Heart right ventricle (tissue), 16 donors: ENCODE measurements at places on chromosomes 2 and 18. TPM values are rescaled to one million over a fixed set of nuclear protein-coding genes. Genes with fewer than 3 reads are reported as not detected.

- no peak for DNase-seq
- no peaks in the 10 kb centered on the region for H3K36me3 ChIP-seq
- H3K4me3 ChIP-seq, result no peak overlapping the region
- peaks cover 55% of the 10 kb centered on the region for H3K4me1 ChIP-seq
- H3K27ac ChIP-seq, result peak overlapping the region; percentile 83
Observed at GRCh38 chr18:13616041-13616440, 110.3 kb downstream of the FAM210A start.

GRCh38 chr2:37679072-37679695 is 7.7 kb upstream of the CDC42EP3 start:
- H3K36me3 ChIP-seq, result no peaks in the 10 kb centered on the region
- H3K27ac ChIP-seq, result no peak overlapping the region
- no peaks in the 10 kb centered on the region for H3K27me3 ChIP-seq
- H3K4me3 ChIP-seq, result no peak overlapping the region

DNA sequence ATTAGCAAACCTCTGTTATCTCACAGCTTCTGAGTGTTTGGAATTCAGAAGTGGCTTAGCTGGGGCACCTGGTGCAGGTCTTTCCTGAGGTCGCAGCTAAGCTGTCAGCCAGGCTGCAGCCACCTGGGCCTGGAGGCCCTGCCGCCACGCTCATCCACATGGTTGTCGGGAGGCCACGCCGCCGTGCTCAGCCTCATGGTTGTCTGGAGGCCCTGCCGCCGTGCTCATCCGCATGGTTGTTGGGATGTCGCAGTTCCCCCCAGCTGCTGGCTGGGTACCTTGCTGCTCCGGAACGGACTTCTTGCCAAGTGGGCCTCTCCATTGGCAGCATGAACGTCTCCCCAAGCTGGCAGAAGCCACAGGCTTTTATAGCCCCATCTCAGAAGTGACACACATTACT is 24.3 kb upstream of the MPPE1 start:
- H3K27ac ChIP-seq, result no peak overlapping the region
- H3K27me3 ChIP-seq, result no peaks in the 10 kb centered on the region
- no peak overlapping the region for H3K4me3 ChIP-seq
- no peaks in the 10 kb centered on the region for H3K36me3 ChIP-seq
- no peak for DNase-seq

GRCh38 chr2:196538646-196539045 is 100.9 kb upstream of the CCDC150 start:
- no peaks in the 10 kb centered on the region for H3K4me1 ChIP-seq
- H3K27ac ChIP-seq, result peak overlapping the region; percentile 63
- no peaks in the 10 kb centered on the region for H3K27me3 ChIP-seq
- DNase-seq, result no peak

Gene MC2R
- total RNA-seq, result not detected

DNA sequence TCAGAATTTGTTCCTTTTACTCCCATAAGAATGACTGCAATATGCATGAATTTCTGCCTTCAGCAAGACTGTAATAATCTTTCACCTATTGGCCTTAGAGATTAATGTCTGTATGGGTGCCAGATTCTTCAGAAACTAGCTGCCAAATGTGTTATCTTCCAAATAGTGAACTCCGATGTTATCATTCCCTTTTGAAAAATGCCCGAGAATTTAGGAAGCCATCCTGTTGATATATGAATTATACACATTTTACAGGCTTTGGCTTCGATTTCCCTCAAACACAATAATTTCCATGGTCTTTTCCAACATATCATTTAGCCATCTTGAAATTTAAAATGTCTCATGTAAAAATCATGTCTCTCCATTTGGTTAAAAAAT is 101.5 kb downstream of the ZNF521 start:
- H3K36me3 ChIP-seq, result no peaks in the 10 kb centered on the region
- H3K4me1 ChIP-seq, result peaks cover 6% of the 10 kb centered on the region
- H3K4me3 ChIP-seq, result no peak overlapping the region
- no peaks in the 10 kb centered on the region for H3K27me3 ChIP-seq
- DNase-seq, result no peak

Gene STPG4
- 0.45 TPM for total RNA-seq

GRCh38 chr2:45755585-45756335 is 104.3 kb downstream of the PRKCE start:
- H3K4me1 ChIP-seq, result peaks cover 11% of the 10 kb centered on the region
- no peaks in the 10 kb centered on the region for H3K36me3 ChIP-seq
- DNase-seq, result no peak
- no peak overlapping the region for H3K27ac ChIP-seq

DNA sequence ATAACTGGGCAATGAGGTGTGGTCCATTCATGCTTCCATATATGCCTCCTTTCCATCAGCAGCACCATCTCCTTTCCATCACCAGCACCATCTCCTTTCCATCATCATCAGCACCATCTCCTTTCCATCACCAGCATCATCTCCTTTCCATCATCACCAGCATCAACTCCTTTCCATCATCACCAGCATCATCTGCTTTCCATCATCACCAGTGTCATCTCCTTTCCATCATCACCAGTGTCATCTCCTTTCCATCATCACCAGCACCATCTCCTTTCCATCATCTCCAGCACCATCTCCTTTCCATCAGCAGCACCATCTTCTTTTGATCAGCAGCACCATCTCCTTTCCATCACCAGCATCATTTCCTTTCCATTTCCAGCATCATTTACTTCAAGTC is 297.5 kb upstream of the SPHKAP start:
- H3K4me1 ChIP-seq, result no peaks in the 10 kb centered on the region
- H3K27ac ChIP-seq, result no peak overlapping the region
- no peak overlapping the region for H3K4me3 ChIP-seq

DNA sequence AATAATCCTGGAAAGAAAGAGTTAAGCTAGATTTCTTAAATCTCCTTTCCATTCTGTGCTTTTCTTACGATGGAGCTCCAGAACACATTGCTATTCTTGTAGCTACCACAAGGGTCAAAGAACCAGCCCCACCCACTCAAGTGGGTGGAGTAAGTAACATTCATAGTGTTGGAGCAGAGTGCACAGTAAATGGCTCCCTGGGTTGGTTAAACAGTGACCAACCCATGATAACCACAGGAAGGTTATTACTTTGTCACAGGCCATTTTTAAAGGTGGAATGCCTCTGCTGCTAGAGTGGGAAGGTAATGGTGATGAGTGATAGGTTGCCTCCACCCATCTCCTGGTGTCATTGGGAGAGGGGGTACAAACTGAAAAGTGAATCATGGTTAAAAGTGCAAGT is 13.9 kb downstream of the ARPC2 start:
- H3K27me3 ChIP-seq, result no peaks in the 10 kb centered on the region
- no peak for DNase-seq
- peak overlapping the region; percentile 81 for H3K27ac ChIP-seq
- no peak overlapping the region for H3K4me3 ChIP-seq
- H3K4me1 ChIP-seq, result no peaks in the 10 kb centered on the region

Gene EGR4
- not detected for total RNA-seq

Gene AMER3
- not detected for total RNA-seq

DNA sequence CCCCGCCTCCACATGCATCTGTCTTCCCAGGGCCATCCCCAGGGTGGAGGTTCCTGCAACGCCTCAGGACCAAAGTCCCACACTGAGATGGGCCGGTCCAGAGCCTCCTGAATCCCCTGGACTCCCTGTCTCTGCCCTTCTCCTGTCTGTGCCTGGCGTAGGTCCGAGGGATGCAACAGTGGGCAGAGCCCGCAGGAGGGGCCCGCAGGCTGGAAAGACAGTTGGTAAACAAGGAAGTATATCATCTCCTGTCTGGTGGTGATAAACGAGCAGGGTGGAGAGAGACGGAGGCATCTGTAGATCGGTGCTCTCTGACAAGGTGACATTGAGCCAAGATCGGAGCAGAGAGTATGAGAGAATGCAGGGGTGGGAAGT is 72.6 kb upstream of the RAB6C start:
- H3K4me3 ChIP-seq, result no peak overlapping the region
- H3K4me1 ChIP-seq, result no peaks in the 10 kb centered on the region
- DNase-seq, result no peak
- no peaks in the 10 kb centered on the region for H3K27me3 ChIP-seq
- no peak overlapping the region for H3K27ac ChIP-seq

Gene ZNF521
- 16.8 TPM for total RNA-seq
